ENCODE measurements at places on chromosomes 7 and 10.
A peak's percentile ranks its signal among the peaks of the same experiment; 100 is the strongest.

GRCh38 chr10:129993621-129994020 lies 29.5 kb upstream of the EBF3 start:
- DNase-seq = no peak

DNA sequence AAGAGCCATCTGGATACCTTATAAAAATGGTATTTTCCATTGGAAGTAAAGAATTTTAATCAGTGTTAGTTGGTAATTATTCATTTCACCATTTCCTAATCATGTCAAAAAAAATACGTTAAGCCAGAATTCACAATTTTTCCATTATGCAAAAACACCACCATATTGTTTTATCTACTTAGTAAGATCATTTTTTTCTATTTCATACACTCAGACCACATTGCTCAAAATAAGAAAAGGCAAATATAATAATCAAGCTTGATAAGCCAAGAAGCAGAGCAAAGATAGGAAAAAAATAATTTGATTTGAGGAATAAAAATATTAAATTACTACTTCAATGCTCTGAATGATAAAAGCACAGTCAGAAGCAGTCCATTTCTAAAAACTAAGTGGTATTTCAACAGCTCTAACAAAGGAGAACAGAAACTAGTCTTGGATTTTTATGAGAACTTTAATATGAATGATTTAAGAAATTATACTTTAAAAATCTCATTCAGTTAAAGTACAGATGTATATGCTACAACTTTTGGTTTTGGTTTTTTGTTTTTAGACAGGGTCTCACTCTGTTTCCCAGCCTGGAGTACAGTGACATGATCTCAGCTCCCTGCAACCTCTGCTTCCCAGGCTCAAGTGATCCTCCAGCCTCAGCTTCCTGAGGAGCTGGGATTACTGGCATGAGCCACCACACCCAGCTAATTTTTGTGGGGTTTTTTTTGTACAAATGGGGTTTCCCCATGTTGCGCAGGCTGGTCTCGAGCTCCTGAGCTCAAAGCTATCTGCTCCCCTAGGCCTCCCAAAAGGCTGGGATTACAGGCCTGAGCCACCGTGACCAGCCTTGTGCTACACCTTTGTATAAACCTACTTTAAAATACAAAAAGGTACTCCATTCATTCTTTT lies 46.6 kb downstream of the LRRN3 start:
- no peak for DNase-seq

DNA sequence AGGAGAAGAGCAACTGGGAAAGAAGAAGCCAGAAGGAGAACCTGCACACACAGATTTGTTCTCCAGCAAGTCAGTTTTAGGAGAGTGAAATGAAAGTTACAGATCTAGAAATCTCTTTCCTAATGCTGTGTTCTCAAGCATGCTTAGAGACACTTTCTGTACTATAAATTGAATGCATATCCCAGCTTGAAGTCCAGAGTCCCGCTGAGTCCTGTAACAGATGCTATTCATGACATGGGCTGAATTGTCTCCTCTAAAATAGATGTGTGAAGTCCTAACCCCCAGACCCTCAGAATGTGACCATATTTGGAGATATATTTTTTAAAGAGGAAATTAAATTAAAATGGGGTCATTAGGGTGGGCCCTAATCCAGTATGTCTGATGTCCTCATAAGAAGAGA lies 46.9 kb upstream of the GJD4 start:
- no peak for DNase-seq

DNA sequence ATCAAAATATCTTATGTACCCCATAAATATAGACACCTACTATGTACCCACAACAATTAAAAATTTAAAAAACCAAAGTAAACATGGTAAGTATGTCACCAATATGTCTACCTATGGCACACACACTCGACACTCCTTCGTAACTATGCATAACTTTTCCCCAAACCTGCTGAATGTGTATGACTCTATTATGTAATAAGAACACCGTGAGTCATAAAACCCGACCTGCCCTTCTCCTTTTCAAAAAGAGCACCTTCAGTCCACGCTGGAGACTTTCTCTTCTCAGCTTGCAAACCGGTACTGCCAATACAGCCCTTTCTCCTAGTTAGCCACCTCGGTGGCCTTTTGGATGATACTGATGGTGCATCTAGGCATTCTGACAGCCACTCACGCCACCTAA lies 186.3 kb downstream of the PRPF18 start:
- no peak for DNase-seq

DNA sequence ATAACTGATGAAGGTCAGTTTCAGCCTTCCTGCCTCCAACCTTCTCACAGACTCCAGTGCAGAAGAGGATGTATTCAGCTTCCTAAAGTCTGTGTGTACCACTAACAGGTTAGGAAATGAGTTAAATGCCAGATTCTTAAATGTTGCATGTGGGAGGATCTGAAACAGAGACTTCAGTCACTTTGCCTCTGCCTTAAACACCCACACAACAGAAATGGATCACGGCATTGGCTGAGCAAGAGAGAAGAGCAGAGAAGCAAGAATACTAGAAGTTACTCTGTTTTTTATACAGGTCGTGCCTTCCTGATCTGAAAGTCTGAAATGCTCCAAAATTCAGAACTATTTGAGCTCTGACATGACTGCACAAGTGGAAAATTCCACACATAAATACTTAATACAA lies 98.9 kb upstream of the ARHGAP21 start:
- DNase-seq = no peak

DNA sequence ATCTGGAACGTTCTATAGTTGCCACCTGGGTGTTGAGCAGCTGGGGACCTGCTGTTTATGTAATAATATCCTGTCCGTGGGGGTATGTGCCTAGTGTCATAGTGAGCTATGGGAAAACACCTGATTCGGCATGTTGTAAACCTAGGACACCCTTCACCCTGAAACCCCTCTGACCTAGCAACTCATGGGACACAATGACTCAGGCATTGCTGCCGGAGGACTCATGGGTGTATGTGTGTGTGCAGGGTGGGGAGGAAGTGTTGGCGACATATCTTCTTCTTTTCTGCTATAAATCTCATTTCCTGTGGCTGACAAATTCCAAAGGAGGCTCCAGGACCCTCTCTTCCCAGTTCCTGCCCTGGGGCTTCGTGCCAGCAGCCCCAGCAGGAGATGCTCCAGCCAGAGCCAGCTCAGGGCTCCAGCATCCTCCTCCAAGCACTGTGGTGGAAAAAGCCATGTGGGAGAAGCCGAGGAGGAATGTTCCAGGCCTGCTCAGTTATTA lies 77.0 kb upstream of the PODXL start:
- peak; percentile 25 for DNase-seq
